Stimulated activated naive B cell treated with anti-CD40 and anti-IgM and Interleukin-4, amounts not matched to agents 10 μg/mL and 1 μg/mL and 100 μg/mL, for 72 hours (primary cell): ENCODE measurements at places on chromosomes 4 and X.
A peak's percentile ranks its signal among the peaks of the same experiment; 100 is the strongest.

DNA sequence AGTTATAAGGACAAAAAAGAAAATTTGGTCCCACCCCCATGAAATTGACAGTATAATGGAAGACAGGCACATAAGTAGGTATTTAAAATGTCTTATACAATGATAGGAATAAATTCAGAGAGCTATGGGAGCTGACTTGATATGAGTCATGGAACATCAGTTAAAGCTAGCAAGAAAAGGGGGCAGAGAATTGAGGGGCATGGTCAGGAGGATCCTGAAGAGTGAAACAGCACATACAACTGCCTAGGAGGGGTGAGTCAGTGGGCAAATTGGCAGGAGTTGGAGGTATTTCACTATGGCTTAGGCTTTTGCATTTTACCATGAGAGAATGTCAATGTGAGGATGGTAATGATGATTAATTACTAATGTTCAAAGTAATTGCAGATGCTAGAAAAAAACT is 95.4 kb upstream of the BANK1 start:
- DNase-seq: no peak

DNA sequence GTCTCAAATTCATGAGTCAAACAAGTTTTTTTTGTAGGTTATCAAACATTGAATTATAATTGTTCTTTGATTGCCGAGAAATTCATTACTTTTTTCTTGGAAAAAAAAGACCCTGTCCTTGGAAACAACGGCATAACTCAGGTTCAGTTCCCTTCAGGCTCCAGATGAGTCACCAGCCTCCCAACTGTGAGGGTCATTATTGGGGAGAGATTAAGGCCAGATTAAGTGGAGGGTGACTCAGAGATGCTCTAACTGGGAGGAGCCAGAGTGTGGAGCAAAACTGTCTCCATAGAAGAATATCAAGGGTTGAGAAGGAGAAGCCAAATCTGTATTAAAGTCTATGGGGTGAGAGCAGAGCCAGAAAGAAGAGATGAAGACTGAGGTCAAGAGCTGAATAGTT is 9.6 kb downstream of the ADGRG4 start:
- no peak for DNase-seq

GRCh38 chr4:1883583-1883982 is 12.4 kb downstream of the NSD2 start:
- DNase-seq: no peak

DNA sequence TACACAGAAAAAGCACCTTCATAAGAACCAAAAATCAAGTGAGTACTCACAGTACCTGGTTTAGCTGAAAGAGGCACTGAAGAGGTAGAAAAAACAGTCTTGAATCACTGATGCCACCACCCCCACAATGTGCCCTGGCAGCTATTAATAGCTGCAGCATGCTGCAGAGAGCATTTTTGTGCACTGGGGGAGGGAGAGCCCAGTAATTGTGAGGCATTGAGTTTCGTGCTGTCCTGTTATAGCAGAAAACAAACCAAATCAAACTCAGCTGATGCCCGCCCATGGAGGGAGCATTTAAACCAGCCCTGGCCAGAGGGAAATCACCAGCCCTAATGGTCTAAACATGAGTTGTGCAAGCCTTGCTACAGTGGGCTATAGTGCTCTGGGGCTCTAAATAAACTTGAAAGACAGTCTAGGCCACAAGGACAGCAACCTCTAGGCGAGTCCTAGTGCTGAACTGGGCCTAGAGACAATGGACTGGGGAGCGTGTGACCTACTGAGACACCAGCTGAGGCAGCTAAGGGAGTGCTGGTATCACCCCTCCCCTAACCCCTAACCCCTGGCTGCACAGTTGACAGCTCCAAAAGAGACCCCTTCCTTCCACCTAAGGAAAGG is 106.3 kb upstream of the TMLHE start:
- no peak for DNase-seq

DNA sequence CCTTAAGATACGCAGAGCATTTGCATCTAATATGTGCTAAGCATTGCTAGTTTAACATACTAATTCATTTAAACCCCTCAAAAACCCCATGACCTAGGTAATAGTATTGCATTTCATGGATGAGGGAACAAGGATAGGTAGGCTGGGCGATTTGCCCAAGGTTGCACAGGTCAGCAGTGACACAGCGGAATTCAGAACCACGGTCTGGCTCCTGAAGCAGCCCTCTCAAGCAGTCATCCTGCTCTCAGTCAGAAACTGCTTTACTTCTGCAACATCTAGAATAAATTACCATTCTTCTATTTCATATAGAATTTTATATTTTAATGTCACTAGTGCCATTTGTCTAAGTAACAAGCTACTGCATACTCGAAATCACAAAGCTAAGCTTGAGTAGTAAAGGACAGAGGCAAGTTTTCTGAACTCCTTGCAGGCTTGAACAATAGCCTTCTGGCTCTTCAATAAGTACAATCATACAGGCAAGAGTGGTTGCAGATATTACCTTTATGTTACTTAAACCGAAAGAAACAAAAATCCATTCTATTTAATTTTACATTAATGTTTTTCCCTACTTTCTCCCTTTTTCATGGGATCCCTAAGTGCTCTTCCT is 555 bp upstream of the SPP1 start:
- DNase-seq: no peak

GRCh38 chr4:8321771-8322170 is 52.2 kb downstream of the HTRA3 start:
- DNase-seq: no peak

DNA sequence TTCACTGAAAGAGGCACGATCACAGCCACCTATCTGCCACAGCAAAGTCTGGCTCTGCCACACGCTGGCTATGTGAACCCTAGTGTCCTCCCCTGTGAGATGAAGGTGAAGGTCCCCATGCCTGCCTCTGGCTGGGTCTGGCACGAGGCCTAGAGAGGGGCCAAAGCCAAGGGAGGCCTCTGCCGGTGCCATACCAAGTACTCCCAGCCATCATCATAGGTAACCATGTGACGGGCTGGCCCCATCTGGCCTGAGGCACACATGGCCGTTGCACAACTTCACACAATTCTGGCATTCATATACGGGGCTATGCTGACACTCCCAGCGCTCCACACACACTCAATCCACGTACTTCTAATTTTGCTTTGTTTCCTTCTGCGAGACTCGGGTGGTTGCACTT is 15.3 kb downstream of the NOP14 start:
- DNase-seq: no peak

DNA sequence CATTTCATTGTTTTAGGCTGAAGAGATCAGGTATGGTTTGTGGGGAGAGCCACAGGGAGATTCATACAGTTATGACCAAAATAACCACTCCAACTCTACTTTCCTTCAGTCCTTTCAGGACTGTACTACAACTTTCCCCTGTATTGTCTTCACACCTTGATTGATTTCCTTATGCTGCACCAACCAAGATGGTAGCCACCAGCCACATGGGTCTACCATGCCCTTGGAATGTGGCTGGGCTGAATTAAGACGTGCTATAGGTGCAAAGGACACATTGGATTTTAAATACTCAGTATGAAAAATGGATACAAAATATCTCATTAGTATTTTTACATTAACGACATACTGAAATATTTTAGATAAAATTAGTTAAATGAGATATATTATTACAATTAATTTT is 11.2 kb downstream of the IRF2 start:
- DNase-seq: no peak

DNA sequence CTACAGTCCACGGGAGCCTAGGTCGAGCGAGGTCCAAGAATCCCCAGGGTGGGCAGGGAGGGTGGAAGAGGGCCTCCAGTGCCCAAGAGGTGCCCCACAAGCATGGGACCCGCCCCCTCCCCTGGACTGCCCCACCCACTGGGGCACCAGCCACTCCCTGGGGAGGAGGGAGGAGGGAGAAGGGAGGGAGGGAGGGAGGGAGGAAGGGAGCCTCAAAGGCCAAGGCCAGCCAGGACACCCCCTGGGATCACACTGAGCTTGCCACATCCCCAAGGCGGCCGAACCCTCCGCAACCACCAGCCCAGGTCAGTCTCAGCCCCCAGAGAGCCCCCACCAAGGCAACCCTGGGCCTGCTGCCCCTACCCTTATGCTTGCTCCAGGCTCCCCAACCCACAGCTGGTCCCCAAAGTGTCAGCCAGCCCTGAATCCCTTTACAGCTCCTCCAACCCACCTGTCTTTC is at the start of gene GATA1:
Gene GATA1, plus strand, starts transcription at position 250 of the 460 bp plus-strand sequence. CDS start 4,520 bp downstream, outside the sequence.
- DNase-seq: no peak

DNA sequence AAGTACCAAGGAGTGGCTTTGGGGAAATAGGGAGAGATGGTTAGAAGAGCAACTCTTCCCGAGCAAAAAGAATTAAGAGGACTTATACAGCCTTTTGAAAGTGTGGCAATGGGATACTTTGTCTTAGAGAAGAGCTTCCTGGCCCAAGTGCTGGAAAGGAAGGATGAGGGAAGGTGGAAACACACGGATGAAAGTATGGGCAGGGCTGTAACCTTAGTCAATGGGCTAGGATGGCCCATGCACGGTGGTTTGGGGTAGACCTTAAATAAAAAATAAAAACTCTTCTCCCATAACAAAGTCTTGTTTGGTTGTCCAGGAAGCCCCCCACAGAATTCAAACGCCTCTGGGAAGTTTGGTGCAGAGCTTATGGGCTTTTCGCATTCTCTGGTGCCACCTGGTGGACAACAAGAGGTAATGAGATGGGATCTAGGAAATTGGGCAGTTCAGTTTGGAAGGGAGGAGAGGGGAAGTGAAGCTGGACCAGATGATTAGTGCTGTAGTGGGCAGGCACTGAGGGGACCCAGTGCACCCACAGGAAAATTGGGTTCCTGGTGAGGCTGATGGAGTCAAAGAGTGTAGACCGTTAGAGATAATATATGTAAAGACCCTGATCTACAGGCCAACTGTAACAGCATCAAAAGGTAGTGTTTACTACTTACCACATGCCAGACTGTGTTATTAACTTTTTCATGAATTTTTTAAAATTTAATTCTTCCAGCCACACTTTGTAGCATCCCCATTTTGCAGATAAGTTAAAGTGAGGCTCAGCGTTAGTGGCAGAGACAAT is 13.8 kb upstream of the ENOX2 start:
- DNase-seq: peak; percentile 14

GRCh38 chr4:186554539-186554913 is 841 bp downstream of the MTNR1A start:
- no peak for DNase-seq

- DNase-seq: no peak
These were observed 293.1 kb downstream of the CAMK2D start for GRCh38 chr4:113468165-113469022.

- DNase-seq: no peak
These were observed 156.1 kb downstream of the ENPP6 start for GRCh38 chr4:184061582-184061981.

GRCh38 chr4:74095482-74095881 is 3.5 kb downstream of the CXCL2 start:
- no peak for DNase-seq

DNA sequence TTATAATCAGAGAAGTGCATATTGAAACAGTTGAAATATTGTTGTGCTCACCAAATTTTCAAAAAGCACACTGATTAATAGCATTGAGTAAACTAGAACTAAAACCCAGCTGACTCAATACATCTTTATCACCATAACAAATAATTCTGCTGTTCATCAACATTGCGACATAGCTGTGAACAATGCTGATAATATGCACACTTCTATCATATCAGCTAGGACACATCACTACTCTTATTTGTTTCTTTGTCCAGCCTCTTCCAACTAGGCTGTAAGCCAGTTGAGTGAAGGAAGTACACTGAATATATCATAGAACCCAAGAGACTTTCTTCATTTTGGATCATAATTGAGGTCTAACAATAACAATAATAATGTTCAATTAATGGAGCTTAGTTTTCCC is 349.7 kb downstream of the IQCM start:
- no peak for DNase-seq

GRCh38 chrX:48616576-48616975 is 19.3 kb downstream of the WDR13 start:
- DNase-seq: no peak

DNA sequence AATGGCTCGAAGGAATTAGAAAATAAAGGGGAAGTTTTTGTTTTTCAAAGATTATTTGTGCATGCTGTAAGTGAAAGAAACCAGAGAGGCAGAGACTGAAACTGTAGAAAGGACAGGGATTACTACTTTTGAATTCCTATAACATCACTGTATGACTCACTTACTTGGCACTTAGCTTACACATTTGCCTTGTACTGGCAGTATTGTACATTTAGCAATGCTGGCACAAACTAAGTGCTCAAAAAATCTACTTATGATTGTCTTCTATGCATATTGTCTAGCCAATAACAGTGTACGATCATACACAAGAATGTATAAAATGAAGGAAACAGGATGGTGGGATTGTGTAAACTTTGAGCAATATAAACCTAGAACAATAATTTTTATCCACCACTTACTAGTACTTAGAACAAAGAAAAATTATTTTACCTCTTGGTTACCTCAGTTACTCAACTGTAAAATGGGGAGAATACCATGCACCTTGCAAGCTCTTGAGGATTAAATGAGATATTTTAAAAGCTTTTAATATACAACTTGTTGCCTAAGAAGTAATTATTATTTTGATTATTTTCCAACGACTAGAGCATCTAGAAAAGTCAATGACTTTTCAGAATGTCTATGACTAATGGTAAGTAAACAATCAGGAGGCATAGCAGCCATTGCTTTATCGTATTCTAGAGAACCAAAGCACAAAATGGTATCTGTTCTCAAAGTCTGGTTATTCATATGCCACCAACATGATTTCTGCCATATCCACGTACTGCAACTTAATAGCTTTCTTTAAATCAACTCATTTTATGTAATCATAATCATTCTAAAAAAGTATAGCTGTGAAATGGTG is 4.7 kb downstream of the FAM120C start:
- DNase-seq: no peak
